Activated CD4-positive, alpha-beta T cell treated with anti-CD3 and anti-CD28 coated beads, Interleukin-2, amount 10 ng/mL, durations not matched to agents 7 days and 5 days (primary cell): ENCODE measurements at places on chromosomes 12 and 14. TPM values are rescaled to one million over a fixed set of nuclear protein-coding genes. Genes with fewer than 3 reads are reported as not detected.

KCNA5 gene
- total RNA-seq: not detected

RHEBL1 gene
- total RNA-seq: 6.4 TPM

LRFN5 gene
- not detected for total RNA-seq

HCAR1 gene
- 0.17 TPM for total RNA-seq

PTGDR gene
- 0.07 TPM for total RNA-seq

FAM186B gene
- 0.15 TPM for total RNA-seq

MYG1 gene
- total RNA-seq: 47.9 TPM

FOXN4 gene
- total RNA-seq: not detected

NRXN3 gene
- total RNA-seq: not detected

SSPN gene
- total RNA-seq: not detected

BTG1 gene
- 133 TPM for total RNA-seq
